ENCODE measurements at places on chromosomes 3 and 15. TPM values are rescaled to one million over a fixed set of nuclear protein-coding genes. Genes with fewer than 3 reads are reported as not detected.

UBE3A gene
- total RNA-seq: 64.0 TPM

LPP gene
- 72.2 TPM for total RNA-seq

FBXL22 gene
- total RNA-seq: 0.25 TPM

CXCR6 gene
- 0.72 TPM for total RNA-seq

SLC28A2 gene
- not detected for total RNA-seq

TMOD2 gene
- 9.3 TPM for total RNA-seq

SLC24A5 gene
- 6.1 TPM for total RNA-seq

MST1R gene
- total RNA-seq: 29.7 TPM

ABHD5 gene
- total RNA-seq: 132 TPM

XCR1 gene
- total RNA-seq: 0.38 TPM

GOLGA8R gene
- total RNA-seq: 0.91 TPM

DAZL gene
- total RNA-seq: 0.07 TPM

TPRG1 gene
- 33.3 TPM for total RNA-seq

CCR9 gene
- total RNA-seq: 0.25 TPM

TRH gene
- total RNA-seq: 0.30 TPM
